ENCODE measurements at places on chromosomes 11 and 22.

DNA sequence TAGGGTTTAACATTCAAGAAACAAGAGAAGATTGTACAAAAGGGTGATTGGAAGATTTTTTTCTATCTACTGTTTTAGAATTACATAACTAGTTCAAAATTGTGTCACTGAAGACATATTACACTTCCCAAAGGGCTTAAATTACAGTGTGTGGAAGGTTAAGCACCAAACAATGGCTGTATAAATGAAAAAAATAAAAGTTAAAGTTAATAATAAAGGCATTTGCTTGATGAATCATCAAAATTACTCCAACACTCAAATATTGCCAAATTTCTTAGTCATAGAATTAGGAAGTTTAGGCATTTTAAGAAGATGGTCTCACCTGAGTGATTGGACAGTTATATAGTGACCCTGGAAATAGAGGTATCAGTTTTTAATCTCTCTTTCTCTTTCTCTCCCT is 227.6 kb upstream of the CARD18 start:
- DNase-seq, result no peak

DNA sequence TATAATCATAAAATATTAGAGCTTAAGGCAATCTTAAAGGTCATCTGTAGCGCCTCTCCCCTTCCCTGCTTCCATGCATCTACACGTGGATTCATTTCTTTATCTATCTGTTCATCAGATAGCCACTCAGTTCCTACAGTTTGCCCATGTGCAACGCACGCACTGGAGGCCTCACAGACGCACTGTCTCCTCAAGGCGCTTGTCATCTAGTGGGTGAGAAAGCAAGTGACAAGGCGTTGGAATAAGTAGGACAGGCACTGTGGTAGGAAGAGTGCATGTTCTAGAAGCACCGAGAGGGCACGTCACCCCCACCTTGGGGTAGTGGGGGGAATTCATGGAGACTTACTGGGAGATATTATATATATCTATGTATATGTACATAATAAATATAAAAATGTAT is 20.8 kb upstream of the JAM3 start:
- DNase-seq, result no peak

GRCh38 chr22:36027935-36028645 is 534 bp downstream of the RBFOX2 start:
- DNase-seq, result no peak

DNA sequence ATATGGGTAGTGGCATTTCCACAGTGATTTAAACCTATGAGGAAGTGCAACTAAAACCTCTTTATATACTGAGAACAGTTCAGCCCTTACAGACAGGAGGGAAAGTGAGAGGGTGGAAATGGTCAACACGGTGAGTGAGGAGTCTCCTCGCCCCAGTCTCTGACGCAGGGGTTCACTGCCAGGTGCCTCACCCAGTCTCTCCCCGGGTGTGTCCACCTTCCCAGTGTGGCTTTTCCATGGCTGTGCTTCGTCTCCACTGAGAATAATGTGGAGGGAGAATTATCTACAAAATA is 116.6 kb upstream of the TOP3B start:
- no peak for DNase-seq

GRCh38 chr11:96306933-96307775 is 35.8 kb downstream of the MAML2 start:
- DNase-seq, result no peak

DNA sequence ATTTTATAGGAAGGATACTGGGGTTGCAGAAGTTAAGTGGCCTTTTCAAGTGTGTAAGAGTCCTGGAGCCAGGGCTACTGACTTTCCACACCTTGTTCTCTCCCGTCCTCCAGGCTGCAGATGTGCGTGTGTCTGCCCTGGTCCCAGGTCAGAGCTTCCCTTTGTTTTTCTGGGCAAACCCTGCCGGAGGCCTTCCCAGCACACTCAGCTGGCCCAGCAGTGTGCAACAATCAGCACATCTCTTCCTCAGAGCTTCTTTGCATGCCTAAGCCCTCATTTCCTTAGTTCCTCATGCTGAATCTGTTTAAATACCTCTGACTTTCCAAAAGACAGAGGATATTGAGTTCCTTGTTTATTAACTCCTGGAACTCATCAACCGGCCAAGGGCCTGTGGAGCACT is 80.6 kb downstream of the KCNJ1 start:
- DNase-seq, result no peak

DNA sequence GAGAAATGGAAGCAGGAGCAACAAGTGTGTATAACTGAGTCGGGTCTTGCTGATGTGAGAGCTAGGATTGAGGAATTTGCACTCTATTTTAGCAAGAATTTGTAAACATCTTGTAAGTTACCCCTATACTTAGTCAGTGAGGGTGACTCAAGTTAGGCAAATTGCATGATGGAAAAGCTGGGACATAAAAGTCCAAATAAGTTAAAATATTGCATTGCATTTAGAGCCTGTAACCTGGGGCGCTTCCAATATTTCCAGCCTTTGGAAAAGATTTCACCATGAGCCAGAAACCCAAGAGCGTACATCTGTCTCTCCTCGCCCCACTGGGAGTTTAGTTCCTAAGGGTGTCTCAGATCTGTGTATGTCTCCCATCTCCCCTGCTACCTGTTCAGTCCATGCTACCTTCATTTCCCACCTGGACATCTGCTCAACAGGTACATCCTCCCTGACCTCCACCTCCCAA is 37.0 kb upstream of the ACCSL start:
- DNase-seq, result no peak

DNA sequence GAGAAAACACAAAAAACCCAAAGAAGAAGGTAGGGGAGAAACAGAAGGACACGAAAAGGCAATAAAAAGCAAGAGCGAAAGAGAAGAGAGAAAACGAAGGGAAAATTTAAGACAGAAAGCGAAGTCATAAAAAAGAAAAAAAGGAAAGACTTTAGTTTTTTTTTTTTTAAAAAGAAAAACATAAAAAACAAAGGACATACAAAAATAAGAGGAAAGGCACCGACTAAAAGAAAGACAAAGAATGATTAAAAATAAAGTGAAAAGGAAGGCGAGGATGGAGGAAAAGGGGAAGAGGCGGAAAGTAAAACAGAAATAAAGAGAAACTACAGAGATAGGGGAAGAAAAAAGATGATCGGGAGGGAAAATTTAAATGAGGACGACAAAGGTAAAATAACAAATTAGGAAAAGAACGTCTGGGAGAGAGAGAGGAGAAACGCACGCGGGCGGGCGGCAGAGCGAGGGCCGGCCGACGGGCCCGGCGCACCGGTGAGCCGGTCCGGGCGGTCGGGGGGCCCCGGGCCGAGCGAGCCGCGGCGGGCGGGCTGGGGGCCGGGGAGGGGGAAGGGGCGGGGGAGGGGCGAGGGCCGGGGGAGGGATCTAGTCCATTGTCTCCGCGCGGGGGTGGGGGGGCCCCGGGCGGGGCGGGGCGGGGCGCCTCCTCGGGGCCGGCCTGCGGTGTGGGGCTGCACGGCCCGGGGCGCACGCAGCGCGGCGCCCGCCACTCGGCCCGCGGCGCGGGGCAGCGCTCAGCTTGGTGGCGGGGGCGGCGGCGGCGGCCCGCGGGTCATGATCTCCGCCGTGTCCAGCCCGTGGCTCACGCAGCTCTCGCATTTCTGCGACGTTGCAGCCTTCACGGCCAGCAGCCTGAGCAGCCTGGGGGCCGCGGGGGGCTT is at the start of gene TBX1:
TSS of gene TBX1 (plus strand) at position 721 of the 893 bp plus-strand sequence. CDS start at position 787, 66 bp downstream.
- DNase-seq, result no peak

GRCh38 chr11:57349491-57350274 is 11.5 kb downstream of the P2RX3 start:
- peak; percentile 49 for DNase-seq

- DNase-seq, result no peak
These were observed 306.1 kb upstream of the CCDC179 start for GRCh38 chr11:23166376-23166775.

- DNase-seq, result peak; percentile 32
These were observed 5.9 kb upstream of the GRAMD4 start for GRCh38 chr22:46614025-46614931.

DNA sequence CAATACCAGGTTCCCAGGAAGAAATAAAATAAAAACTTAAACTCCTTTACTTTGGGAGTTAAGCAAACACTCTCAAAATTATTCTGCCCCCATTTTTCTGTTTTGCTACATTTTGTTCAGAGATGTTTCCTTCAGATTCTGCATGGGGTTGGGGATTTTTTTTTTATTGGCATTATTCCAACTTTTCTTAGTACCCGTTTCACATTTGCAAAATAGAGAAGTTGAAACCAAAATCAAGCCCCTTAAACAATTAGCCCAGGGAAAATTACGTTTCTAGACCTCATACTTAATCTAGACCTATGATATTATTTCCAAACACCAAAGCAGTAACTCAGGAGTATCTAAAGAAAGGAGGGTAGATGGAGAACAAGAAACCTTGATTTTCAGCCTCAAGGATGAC is 20.6 kb upstream of the MS4A7 start:
- no peak for DNase-seq

- DNase-seq, result no peak
These were observed 3.4 kb upstream of the CDC42EP2 start for GRCh38 chr11:65311170-65311678.

DNA sequence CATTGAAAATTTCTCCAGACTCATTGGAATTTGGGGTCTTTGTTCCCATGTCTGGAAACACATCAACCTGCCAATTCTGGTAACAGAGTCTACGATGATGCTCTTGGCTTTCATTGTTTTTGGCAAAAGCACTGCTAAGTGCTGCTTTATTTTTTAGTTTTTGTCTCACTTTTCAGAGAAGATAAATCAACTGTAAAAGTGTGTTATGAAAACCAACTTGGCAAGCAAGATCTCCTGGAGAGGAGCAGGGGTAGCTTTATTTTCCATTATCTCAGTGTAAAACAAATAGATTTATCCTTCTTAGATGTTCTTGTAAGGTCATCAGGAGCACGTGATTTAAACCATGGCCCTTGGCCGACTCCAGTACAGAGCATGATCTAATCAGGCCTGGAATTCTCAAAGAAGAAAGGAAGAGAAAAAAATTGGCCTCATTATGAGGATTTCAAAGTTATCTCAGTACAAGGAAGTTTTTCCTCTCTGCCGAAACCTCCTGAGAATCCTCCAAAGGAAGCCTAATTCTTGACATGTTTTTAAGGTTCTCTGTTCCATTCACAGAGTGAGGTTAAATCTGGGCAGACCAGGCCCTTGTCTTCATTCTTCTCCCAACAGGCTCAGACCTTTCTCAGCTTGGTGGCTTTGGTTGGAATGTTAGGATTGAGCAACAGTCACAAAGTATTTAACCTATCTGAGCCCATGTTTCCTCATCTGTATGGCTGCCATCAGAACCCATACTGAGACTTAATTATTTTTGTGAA is 16.4 kb upstream of the PAMR1 start:
- DNase-seq, result no peak

GRCh38 chr22:38074181-38075104 is 9.5 kb downstream of the SLC16A8 start:
- no peak for DNase-seq

DNA sequence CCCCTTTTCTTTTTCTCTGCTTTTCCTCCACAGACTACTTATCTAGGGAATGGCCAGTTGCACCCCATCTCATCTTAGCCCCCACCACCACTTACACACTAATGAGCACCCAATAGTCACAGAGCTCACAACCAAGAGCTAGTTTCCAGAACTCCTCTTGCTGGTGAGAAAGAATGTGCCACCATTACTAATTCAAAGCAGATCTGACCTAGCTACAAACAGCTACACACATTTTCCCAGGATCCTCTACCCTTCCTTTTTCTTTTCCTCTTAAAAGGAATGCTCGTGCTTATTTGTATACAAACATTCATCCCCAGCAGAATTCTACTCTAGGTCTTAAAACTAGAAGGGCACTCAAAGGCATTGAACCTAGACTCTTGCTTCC is 136.8 kb downstream of the CD44 start:
- no peak for DNase-seq

DNA sequence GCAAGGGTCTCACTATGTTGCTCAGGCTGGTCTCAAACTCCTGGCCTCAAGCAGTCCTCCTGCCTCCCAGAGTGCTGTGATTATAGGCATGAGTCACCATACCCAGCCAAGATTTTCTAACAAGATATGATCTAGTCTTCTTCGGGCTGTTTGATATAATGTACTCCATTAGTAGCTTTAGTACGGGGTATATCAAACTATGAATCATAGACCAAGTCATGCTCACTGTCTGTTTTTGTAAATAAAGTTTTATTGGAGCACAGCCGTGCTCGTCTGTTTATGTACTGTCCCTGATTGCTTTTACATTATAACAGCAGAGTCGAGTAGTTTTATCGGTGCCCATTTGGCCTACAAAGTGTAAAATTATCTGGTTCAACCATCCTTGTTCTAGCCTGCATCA is 43.9 kb upstream of the GRIK4 start:
- DNase-seq, result no peak

DNA sequence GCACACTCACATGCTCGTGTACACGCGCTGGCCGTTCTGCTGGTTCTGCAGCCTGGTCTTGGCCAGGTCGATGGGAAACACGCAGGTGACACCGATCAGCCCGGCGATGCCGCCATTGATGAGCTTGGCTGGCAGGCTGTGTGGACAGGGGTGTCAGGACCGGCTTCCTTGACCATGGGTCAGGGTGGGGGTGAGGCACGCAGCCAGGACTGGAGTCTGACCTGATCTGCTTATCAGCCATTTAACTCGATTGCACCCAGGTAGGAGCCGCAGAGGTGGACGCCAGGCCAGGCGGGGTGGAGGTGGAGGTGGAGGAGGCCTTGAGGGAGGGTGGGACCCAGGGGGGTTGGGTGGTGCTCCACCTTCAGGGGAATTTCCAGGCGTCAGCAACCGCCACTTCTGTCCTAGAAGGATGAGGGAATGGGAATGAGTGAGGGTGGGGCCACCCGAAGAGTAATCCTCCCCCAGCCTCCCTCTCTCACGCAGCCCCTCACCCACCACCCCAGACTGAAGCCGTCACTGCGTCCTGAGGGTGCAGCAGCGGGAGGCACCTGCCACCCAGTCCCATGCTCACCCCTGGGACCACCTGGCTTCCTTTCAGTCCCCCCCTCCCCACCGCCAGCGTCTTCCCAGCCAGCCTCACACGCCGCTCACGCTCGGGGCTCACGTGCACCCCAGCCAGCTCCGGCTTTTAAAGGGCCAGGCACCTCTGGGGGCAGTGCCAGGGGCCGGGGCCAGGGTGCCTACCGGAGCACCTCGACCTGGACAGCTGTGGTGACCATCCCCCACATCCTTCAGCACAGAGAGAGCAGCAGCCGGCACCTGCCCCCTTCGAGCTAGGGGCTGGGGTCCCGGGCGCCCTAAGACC is 3.1 kb downstream of the SLC25A22 start:
- no peak for DNase-seq

GRCh38 chr11:75454987-75455386 is 22.0 kb upstream of the KLHL35 start:
- DNase-seq, result no peak

DNA sequence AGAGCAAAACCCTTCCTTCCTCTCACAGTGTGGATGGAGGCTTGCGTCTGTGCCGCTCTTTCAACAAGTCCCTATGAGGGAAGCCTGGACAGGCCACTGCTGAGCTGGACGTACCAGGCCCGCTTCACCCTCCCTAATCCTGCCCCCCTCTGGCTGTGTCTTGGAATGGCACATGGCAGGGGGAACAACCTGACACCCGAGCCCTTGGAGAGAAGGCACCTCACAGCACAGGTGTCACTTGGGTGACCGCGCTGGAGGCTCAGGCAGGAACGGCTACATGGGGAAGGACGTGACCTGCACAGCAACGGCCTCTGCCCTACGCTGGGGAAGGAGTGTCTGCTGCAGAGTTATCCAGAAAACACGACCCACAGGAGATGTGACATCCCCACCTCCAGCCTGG is 11.0 kb downstream of the CARS1 start:
- DNase-seq, result no peak

Measured in stimulated activated CD8-positive, alpha-beta memory T cell treated with anti-CD3 and anti-CD28 coated beads, Interleukin-7, amount 100 ng/mL, for 1 hour (primary cell).